ENCODE measurements at places on chromosomes 12 and 14.

- DNase-seq, result no peak
Measured at GRCh38 chr14:99253890-99254289, 18.1 kb downstream of the BCL11B start.

DNA sequence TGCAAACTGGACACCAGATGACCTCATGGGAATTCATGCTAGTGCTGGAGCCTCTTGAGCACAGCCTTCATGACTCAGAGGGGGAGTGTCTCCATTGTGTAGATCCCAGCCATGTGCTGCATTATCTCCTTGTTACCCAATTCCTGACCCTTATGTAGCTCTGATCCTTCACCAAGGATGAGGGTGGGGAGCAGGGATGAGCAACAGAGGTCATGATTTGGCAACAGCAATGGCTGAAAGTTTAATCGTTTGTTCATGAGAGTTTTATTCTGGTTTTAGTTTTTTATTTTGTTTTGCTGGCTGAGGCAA, 9.5 kb upstream of the BDKRB1 start:
- DNase-seq, result no peak

- DNase-seq, result no peak
Measured at GRCh38 chr12:9797722-9798619, 29.3 kb upstream of the KLRF1 start.

GRCh38 chr12:64103825-64104740, 118.0 kb downstream of the KICS2 start:
- no peak for DNase-seq

All from CMK (cell line).